ENCODE measurements at places on chromosomes 7 and 10. TPM values are rescaled to one million over a fixed set of nuclear protein-coding genes. Genes with fewer than 3 reads are reported as not detected.

- no peak for DNase-seq
Observed at GRCh38 chr7:44764665-44765578, 16.3 kb downstream of the ZMIZ2 start.

DNA sequence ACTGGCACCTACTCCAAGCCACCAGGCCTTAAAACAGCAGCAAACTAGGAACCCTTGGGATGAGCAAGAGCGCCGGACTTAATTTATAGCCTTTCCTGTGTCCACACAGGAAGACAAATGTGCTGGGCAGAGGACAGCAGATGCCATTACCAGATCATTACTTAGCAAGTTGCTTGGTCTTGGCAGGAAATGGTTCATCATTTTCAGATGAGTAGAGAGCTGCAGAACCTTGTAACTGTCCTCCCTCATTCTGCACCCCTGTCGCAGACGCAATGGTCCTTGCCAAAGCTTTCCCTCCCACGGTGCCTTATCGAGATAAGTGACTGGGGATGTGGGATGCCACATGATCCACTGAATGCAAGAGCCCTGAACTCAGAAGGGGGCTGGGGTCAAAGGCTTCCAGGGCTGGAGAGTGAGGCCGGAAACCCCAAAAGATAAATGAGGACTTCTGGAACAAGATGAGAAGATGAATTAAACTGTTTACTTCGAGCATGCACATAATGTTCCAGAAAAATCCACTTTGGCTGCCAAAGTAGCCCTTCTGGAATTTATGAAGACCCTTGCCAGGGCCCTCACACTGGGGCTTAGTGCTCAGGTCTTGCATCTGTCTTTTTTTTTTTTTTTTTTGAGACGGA is 145.6 kb upstream of the ZNF32 start:
- DNase-seq: no peak

DNA sequence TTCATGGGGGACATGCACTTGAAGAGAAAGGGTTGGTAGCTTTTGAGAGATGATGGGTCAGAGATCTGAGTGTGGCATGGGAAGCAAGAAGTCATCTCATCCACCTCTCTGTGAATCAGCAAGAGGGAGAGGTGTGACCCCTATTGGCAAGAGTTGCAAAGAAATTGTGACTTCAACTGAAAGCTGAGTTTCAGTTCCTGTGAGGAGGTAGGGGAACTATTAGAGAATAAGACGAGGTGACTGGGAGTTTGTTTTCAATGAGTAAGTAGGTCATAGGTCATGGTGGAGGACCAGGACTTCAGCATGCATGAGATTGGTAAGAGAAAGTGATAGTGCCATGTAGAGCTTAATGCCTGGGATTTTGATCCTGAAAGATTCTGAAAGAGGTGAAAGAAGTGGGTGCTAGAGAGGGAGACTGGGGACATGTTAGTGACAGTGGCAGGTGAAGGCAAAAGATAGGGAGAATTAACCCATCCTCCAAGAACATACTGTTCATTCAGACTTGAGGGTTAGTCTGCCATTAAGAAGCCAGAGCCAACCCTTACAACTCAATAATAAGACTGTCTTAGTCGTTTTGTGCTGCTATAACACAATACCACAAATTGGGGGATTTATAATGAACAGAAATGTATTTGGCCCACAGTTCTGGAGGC is 75.5 kb upstream of the CAPZA2 start:
- peak; percentile 29 for DNase-seq

- DNase-seq: no peak
Observed at GRCh38 chr10:13993673-13994089, 337.0 kb downstream of the FRMD4A start.

DNA sequence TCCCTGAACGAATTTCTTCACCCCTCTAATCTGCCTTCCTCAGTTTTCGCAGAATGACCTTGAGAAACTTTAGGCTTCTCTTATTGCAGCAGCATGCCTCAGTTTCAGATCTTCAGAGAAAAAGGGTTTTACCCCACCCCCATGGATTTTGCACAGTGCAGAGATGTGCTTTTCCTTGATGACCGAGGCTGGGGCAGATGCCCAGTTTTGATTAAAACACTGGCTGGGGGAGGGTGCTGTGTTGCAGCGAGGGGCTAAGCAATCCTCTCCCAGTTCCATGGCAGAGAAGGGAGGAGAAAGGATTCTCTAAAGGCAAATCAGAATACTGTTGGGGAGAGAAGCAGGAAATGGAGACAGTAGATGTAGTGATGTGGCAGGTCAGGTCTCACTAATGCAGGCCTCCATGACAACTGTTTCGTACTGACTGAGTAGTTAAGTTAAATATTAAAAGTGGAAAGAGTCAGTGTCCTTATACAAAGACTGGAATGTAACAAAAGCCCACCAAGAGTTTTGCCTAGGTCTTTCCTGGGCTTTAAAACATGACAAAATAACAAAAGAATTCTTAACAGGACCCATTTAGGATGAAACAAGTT is 50.8 kb upstream of the PDZD8 start:
- no peak for DNase-seq

- DNase-seq: no peak
Observed at GRCh38 chr10:45035673-45036072, 35.0 kb downstream of the ZNF22 start.

DNA sequence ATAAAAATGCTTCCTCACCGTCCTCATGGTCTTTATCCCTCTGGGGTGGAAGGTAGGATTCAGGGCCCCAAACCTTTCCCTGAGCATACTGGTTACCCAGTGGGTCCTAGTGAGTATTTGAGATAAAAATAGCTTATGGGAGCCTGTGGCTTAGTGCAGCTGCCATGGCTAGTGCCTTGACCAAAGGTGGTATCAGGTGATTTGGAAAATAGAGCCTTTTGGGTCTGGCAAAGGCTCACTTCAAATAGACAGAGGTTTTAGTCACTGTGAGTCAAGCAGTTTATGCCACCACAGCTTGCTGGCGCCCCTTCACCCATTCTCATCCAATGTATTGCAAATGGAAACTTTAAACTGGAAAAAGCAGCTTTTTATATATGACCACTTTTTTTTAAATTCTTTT is 30.4 kb downstream of the PLAU start:
- DNase-seq: no peak

DNA sequence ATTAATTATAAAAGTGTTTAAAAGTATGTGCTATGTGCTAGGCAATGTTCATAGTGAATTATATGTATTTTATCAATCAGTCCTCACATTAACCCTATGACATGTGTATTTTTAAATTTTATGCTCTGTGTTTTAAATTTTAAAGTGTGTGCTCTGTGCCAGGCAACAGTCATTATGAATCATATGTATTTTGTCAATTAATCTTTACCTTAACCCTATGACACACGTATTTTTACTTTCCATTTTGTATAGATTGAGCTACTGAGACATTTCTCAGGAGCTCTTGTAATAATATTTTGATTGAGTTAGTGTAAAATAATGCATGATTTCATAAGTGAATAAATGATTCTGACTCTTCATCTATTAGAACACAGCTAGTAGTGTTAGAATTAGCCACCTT is 117.8 kb downstream of the THSD7A start:
- peak; percentile 17 for DNase-seq

- no peak for DNase-seq
Observed at GRCh38 chr10:27399871-27400270, 104.2 kb upstream of the RAB18 start.

DNA sequence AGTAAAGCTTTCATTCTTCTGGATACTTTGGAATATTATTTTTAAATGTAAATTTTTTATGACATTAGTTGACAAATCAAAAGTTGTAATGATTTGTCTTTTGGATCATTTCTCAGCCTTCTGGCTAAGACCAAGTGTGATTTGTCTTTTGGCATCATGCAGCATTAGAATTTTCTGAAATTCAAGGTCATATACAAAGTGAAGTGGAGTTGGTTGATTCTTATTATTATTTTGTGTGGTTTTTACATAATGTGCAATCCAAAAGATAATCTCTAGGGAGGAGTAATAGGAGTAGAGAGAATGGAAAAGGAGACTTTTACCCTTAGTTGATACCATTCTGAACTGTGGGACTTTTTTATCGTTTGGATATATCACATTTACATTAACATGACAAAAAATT is 24.2 kb upstream of the SEPTIN7 start:
- DNase-seq: no peak

GRCh38 chr10:93356516-93356915 is 125.6 kb downstream of the MYOF start:
- DNase-seq: no peak

DNA sequence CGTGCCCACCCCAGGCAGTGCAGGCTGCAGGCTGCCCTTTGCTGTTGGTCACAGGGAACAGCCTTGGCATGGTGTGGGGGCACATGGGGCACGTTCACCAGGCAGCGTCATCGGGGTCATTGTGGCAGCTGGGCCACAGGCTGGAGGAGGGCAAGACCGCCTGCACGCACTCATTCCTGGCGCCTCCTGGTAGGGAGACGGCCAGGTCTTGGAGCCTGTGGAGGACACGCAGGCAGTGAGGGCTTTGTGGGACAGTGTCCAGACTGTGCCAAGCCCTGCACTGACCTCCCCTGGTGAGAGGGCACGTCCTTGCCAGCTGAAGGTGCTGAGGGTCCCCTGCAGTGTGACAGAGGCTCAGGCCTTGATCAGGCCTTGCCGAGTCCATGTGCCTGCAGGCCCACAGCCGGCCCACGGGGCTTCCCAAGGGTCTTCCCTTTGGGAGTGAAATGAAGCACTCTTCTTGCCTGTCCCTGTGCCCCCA is 76.4 kb downstream of the NKX6-2 start:
- DNase-seq: no peak

DNA sequence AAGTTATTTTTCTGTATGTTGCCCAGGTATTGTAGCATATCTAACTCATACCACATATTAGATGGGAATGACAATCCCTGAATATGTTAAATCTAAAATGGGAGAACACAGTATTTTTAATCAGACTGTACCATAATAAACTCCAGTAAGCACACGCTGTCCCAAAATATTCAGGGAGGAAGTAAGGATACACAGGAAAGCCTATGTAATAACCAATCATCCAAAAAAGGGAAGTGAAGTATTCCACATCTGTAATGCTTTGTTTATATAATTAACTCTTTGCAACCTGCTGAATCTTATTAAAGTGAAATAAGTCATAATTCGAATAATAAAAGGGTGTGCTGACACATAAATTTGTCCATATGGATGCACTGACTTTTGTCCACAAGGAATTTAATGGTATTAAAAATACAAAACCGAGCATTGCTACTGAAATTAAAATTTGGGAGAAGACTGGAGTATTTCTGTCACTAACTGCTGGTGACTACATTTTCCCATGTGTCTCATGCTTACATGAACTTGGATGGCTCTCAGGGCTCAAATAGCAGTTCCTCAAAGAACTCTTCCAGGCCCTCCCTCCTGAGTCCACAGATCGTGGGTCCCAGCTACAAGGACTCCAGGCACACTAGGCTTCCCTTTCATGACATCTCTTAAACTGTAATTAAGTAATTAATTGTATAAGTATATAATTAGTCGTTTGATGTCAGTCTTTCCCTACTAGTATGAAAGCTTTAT is 120.6 kb downstream of the NEBL start:
- DNase-seq: no peak

- peak; percentile 87 for DNase-seq
Observed at GRCh38 chr10:122140941-122141623, 130.0 kb upstream of the BTBD16 start.

DNA sequence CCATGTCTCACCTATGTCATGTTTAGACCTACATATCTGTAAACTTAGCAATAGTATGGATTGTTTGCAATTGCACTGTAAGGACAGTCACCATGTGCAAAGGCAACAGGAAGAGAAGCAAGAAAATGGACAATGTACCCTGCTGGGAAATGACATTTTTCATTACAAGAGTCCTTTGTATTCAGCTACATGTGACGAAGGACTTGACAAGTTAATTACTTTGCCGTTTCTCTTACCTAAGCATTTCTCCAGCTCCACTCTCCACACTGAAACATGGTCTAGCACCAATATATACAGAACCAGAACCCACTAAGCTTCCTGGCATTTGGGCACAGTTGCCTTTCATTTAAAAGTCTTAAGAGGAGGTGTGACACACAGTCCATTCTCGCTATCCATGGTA is 76.6 kb upstream of the PFKP start:
- DNase-seq: no peak

GRCh38 chr7:37286454-37286832 is 162.2 kb downstream of the ELMO1 start:
- no peak for DNase-seq

DNA sequence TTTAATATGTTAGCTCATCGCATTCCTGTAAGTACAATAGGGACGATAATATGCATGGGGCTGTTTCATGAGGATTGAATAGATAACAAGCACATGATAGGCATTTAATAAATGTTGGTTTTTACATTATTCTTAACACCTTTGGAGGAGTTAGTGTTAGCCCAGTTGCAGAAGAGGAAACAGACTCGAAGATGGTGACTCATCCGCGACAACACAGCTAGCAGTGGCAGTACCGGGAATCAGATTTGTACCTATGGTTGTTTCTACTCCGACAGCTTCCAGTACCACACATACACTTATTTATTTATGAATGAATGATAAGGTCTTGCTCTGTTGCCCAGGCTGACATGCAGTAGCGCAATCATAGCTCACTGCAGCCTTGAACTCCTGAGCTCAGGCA is 2.9 kb downstream of the LRMDA start:
- no peak for DNase-seq

GRCh38 chr10:75021379-75022249 is 89.8 kb upstream of the SAMD8 start:
- DNase-seq: no peak

DNA sequence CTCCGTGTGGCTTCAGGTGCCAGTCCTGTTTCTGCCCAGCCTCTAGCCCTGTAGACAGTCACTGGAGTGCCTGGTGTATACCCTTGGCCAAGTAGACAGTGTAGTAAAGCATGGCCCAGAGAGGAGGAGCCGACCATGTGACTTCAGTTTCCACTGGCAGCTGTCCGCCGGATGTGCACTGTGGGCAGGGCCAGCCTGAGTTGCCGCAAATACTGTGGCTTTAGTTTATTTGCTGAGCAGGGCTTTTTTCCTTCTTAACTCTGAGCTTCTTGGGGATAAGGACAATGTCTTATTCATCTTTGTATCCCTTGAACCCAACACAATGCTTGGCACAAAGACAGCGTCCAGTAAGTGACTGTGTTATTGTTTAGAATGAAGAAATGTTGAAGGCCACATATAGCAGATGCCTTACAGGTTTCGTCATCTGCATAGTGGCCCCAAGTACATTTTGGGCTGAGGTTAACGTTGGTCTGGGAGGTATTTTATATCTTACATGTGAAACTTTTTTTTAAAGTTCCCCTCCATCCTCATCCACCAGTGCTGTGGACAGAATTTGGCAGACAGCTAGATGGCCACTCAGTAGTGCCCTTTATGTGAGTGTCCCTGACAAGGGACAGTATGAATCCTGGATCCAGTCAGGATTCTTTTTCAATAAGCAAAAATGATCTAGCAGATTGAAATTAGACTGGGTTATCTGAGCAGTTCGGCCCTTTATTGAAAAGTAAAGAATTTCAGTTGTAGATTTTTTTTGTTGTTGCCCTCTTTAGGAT is 40.6 kb downstream of the CYP17A1 start:
- DNase-seq: no peak

- DNase-seq: no peak
Observed at GRCh38 chr7:98202367-98203195, 8.7 kb upstream of the BHLHA15 start.

GRCh38 chr7:82396343-82396742 is 47.2 kb downstream of the CACNA2D1 start:
- no peak for DNase-seq

The CPXM2 gene
- 9.2 TPM for total RNA-seq

The CNNM1 gene
- total RNA-seq: 0.04 TPM

The MAP3K8 gene
- total RNA-seq: 5.8 TPM

The GHRHR gene
- not detected for total RNA-seq

The FAM24B gene
- 7.1 TPM for total RNA-seq

The SLC26A3 gene
- not detected for total RNA-seq

The TRPV5 gene
- not detected for total RNA-seq

Data from pulmonary artery endothelial cell (primary cell).